ENCODE measurements at places on chromosomes 13 and 19. TPM values are rescaled to one million over a fixed set of nuclear protein-coding genes. Genes with fewer than 3 reads are reported as not detected.

RUBCNL gene
- total RNA-seq = 110 TPM

RNF113B gene
- total RNA-seq = not detected

PRR36 gene
- total RNA-seq = 4.9 TPM

NUP62 gene
- total RNA-seq = 100 TPM

HSPH1 gene
- 315 TPM for total RNA-seq

SPINT2 gene
- not detected for total RNA-seq

SIGLEC10 gene
- total RNA-seq = not detected

ZNF793 gene
- 0.83 TPM for total RNA-seq

GSX1 gene
- total RNA-seq = not detected

FRY gene
- 0.37 TPM for total RNA-seq

ZNF229 gene
- total RNA-seq = 14.3 TPM

GJB6 gene
- not detected for total RNA-seq

SCN1B gene
- 2.0 TPM for total RNA-seq

FUT2 gene
- total RNA-seq = not detected

DOCK6 gene
- 24.5 TPM for total RNA-seq

OR10H1 gene
- not detected for total RNA-seq

MBD3L2 gene
- not detected for total RNA-seq

PEX11G gene
- total RNA-seq = 1.1 TPM

SIRT6 gene
- 39.3 TPM for total RNA-seq

BST2 gene
- 3.6 TPM for total RNA-seq

SHISA2 gene
- 2.2 TPM for total RNA-seq

EML2 gene
- total RNA-seq = 17.0 TPM

RYR1 gene
- total RNA-seq = 0.28 TPM

KIR2DL4 gene
- not detected for total RNA-seq

CERS4 gene
- total RNA-seq = 4.8 TPM

PLK5 gene
- total RNA-seq = not detected

DCLK1 gene
- total RNA-seq = 11.2 TPM

MCEMP1 gene
- total RNA-seq = 4.1 TPM

BRSK1 gene
- 36.8 TPM for total RNA-seq

SPTBN4 gene
- total RNA-seq = 0.43 TPM

TPM4 gene
- 438 TPM for total RNA-seq

AKAP8 gene
- total RNA-seq = 48.4 TPM

ATXN8OS gene
- total RNA-seq = not detected

ZNF730 gene
- 7.6 TPM for total RNA-seq

MAMSTR gene
- total RNA-seq = 5.9 TPM

C19orf53 gene
- 137 TPM for total RNA-seq

ZNF846 gene
- total RNA-seq = 3.9 TPM

MBD3L4 gene
- total RNA-seq = not detected

ZNF20 gene
- 4.9 TPM for total RNA-seq

GPR12 gene
- not detected for total RNA-seq

ZNF541 gene
- not detected for total RNA-seq

ZNF296 gene
- total RNA-seq = 3.0 TPM

ELSPBP1 gene
- 0.47 TPM for total RNA-seq

Data from A673 (cell line).